ENCODE measurements at places on chromosomes 6 and 20.

DNA sequence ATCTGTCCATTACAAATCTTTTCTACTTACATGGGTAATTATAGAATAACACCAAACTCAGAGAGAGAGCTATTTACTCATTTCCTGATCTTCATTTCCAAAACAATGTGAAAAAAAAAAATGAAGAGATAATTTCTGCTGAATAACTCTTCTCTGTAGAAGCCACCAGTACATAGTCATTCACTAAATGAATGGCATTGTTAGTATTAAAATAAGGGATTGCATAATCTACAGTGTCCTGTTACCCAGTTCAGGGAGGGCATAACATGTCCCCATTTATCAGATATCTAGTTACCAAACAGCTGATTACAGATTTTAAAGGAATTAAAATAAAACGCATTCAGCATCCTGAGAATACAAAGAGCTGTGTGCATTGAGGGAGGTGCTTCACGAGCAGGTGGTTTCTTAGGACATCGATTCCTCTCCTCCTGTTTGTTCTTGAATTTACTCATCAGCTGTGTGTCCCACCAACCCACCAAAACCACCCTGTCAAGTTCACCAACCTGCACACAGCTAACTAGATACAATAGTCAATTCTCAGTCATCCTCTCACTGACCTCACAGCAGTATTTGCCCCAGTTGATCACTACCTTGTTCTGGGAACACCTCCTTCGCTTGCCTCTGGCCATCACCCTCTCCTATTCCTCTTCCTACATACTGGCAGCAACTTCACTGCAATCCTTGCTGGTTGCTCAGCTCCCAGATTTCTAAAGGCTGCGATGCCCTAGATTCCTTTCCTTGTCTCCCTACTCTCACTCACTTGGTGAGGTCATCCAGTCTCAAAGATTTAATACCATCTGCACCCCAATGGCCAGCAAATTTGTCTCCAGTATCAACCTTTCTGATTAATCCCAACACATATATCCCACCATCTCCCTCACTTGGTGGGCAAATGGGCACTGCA lies 18.7 kb downstream of the CNKSR3 start:
- DNase-seq, result no peak

- no peak for DNase-seq
Observed at GRCh38 chr6:2663123-2663522, 87.6 kb downstream of the MYLK4 start.

DNA sequence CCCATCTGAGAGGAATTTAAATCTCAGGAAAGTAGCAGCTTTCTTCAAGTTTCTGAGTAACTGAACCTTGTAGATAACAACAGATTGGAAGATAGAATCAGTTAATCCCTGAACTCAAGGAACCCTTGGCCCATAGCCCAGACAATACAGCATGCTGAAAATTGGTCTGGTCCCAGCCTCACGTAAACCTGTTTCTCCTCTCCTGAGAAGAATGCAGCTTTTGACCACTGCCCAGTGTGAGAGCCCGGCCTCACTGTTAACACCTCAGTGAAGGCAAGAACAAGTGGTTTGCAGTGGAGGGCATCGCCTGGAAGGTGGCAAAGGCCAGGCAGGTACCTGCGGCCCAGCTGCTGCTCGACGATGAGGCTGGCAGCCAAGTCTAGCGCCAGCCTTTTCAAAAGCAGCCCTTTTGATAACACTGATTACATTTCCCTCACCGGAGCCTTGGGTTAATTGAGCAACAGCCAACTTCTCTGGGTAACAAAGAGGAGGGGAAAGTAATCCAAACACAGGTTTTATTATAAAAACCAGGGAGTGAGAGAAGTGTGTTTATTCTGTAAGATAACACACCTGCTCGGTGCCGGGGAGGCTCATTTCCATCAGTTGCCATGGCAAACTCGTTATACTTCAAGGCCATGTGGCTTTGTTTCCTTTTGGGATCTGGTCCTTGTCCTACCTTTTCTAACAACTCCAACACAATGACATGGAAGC lies 54.0 kb downstream of the TRAF3IP2 start:
- DNase-seq, result peak; percentile 36

GRCh38 chr20:19501476-19502115 lies 256.5 kb upstream of the RIN2 start:
- no peak for DNase-seq

- no peak for DNase-seq
Observed at GRCh38 chr6:112300896-112301295, 46.2 kb upstream of the RFPL4B start.

DNA sequence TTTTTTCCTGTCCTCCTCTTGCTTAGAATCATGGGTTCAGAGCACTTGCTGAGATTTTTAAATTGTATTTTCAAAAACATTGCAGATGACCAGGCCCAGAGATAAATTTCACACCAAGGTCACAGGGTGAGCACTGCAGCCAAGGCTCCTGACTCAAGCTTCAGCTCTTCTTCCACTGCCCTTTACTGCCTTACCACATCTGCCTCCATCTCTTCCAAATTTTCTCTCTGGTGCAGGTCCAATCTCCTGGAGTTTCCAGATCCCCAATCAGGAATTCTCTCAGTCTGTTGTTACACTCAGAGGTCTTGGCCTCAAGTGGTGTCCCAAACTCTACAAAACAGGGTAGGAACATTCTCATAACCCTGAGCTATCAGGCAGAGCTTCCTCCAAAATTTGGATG lies 12.7 kb downstream of the SNAP25 start:
- DNase-seq, result no peak

DNA sequence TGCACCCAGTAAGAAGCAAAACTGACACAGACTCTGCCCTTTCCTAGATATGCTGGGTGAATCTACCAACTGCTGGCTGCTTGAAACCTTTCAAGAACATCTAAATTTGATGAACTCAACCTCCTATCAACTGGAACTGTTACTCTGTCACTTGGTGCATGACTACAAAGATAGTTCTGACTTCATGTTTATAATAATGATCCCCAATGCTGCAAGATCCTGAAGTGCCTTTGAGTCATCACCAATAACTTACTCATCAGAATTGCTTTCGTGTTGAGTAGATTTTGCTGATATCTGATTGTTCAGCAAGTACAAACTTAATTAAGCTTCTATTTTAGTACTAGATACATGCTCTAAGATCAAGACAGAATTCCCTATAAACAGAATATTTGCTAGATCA lies 100.2 kb upstream of the ARMC2 start:
- DNase-seq, result no peak

DNA sequence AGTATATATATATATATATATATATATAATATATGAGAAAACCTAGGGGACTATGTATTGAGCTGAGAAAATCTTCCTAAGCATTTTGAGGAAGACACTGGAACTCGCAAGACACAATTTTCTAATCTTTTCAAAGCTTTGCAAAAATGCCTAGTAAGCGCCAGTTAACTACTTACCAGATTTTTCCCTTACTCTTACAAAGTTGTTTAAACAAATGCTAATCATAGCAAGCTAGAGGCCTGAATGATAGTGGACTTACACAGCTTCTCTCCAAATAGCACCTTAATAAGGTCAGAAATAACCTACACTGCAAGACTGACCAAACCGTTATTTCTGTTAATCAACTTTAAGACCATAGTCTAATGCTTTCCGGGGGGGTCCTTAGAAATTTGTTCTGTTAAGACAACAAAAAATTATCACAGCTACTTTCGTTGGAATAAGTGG lies 56.1 kb upstream of the HFE start:
- no peak for DNase-seq

GRCh38 chr6:112640891-112641290 lies 293.8 kb downstream of the RFPL4B start:
- no peak for DNase-seq

GRCh38 chr6:52696418-52696817 lies 25.5 kb downstream of the TMEM14A start:
- no peak for DNase-seq

DNA sequence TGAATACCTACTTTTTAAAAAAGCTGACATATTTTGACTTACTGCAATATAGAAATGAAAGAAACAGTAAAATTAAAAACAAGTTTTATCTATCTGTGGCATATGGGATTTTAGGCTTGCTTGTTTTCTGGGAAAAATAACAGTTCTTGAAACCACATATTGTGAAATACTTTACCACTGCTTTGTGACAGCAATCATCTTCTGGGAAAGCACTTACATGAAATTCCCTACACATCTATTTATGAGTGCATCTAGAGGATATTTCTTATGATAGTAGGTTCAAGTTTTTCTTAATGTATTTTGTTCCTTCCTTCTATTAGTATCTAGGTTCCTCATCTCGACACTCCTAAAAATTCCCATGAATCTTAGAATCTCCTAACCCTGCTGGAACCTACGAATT lies 75.2 kb downstream of the STXBP5 start:
- DNase-seq, result no peak

- DNase-seq, result no peak
Observed at GRCh38 chr6:156538875-156539660, 238.1 kb upstream of the ARID1B start.

All from HuH-7 (cell line).